ENCODE measurements at places on chromosomes 11 and 22.

GRCh38 chr11:95556342-95557163 lies 233.0 kb downstream of the FAM76B start:
- DNase-seq, result no peak

GRCh38 chr11:118226781-118227180 lies 2.0 kb upstream of the JAML start:
- DNase-seq, result no peak

- DNase-seq, result no peak
These were observed 95.3 kb upstream of the TBCEL start for GRCh38 chr11:120928627-120929026.

DNA sequence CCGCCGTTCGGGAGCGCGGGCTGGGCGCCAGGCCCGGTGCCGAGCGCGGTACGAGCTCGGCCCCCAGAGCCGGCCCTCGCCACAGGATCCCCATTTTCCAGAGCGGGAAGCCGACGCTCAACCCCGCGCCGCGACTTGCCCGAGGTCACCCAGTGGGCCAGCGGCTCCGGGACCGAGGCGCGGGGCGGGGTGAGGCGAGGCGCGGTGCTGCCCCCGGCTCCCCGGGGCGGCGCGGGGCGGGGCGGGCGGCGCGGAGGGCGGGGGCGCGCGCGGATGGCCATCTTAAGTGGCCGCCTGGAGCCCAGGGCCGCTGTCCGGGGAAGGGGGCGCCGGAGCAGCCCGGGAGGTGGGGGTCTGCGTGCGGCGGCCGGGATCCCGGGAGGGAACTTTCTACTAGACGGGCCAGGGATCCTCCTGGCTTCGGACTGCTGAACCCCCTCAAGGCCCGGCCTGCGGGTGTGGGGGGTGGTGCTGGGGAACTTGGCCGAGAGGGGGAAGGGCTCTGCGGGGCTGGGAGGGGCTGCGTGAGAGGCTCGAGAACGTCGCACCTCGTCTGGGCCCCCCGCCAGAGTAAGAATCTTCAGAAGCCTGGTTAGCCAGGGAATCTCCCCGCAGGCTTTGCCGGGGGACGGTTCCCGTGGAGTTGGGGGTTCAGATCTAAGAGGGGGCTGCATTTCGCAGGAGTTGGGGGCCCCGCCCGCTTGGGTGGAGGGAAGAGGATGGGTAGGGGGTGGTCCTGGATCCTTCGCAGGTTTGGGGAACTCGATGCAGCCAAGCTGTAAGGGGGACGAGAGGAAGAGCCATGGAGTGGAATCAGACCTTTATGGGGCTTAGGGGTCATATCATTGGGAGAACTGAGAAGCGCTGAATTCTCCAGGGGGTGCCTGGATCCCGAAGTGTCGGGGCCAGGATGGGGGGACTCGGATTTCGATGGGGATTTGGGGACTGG lies 678 bp upstream of the INPPL1 start:
- no peak for DNase-seq

DNA sequence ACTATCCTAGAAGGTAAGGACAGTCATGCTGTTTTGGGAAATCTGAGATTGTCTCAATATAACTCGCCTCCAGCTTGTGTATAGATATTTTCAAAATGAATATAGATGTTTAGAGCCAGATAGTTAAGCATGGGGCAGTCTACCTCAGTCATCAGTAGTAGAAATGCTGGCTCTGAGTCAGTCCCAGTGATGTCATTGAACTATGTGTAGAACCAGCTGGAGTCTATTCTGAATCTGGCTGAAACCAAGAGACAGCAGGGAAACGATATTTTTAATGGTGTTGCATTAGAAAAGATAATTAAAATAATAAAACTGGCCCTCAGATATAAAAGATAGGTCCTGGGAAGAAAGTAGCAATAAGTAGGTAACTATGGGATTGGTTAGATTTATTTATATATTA lies 25.9 kb downstream of the PIWIL4 start:
- DNase-seq, result no peak

DNA sequence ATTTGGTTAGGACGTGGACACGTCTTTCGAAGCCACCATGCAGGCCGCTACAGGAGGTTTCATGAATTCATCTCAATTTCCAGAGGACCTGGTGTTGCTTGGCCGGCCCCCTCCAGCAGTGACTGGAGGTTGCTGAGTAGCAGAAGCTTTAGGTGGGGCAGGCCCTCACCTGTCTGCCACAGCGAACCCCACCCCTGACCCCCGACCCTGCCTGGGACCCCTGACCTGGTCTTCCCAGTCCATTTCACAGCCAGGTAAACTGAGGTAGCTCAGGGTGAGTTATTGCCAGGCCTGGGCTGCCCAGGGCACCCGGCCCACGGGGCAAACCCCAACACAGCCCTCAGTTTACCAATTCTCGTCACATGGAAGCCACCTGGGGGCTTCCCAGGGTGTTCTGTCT lies 39.1 kb upstream of the SMIM38 start:
- DNase-seq, result no peak

DNA sequence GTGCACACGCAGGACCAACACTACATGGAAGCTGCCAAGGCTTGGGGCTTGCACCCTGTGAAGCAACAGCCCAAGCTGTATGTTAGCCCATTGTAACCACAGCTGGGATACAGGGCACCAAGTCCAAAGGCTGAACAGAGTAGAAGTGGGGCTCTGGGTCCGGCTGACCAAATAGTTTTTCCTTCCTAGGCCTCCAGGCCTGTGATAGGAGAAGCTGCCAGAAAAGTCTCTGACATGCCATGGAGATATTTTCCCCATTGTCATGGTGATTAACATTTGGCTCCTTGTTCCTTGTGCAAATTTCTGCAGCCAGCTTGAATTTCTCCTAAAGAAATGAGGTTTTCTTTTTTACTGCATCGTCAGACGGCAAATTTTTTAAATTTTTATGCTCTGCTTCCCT lies 941.2 kb downstream of the FAM181B start:
- DNase-seq, result no peak

GRCh38 chr22:44658311-44658953 lies 43.6 kb upstream of the PRR5 start:
- DNase-seq, result no peak

DNA sequence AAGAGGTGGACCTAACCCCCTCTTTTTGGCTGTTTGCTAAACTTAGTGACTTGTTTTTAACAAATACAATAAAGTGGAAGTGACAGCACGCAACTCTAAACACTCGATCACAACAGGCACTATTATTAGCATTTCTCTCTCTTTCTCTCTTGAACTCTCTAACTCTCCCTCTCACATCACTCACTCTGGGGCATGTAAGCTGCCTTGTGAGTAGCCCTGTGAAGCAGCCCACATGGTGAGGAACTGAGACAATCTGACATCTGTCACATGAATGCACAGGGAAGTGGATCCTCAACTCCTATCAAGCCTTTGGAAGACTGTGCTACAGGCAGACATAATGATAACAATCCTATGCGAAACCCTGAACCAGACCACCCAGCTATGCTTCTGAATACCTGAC lies 609.0 kb upstream of the CNTN5 start:
- no peak for DNase-seq

GRCh38 chr11:61994981-61995380 lies 27.5 kb upstream of the FTH1 start:
- DNase-seq, result no peak

DNA sequence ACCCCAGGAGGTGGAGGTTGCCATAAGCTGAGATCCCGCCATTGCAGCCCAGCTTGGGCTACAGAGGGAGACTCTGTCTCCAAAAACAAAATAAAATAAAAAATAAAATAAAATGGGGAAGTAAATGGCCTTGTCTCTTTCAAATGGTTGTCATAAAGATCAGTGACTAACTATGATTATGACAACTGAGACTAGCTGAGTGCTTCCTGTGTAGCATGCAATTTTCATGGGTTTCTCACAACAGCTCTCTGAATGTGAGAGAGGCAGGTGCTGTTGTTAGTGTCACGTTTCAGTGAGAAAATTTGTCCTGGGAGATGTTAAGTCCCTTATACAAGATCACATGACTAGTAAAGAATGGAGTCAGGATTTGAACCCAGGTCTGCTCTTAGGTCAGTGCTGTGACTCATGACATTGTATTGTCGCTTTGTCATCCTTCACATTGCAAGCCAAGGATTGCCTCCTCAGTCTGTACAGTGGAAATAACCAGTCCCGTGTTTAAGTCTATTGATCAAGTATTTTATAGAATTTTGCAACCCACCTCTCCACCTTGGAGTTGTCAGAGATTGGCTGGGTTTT lies 163.3 kb upstream of the CCDC90B start:
- no peak for DNase-seq

- no peak for DNase-seq
These were observed 856.6 kb downstream of the METTL15 start for GRCh38 chr11:28964811-28965210.

GRCh38 chr11:93089474-93090102 lies 108.2 kb downstream of the SLC36A4 start:
- no peak for DNase-seq

- DNase-seq, result no peak
These were observed 1038.5 kb downstream of the OPCML start for GRCh38 chr11:132493801-132494200.

GRCh38 chr11:123544631-123545375 lies 109.6 kb downstream of the SCN3B start:
- DNase-seq, result no peak

- DNase-seq, result no peak
These were observed 636.0 kb upstream of the ANO5 start for GRCh38 chr11:21556926-21557325.

- no peak for DNase-seq
These were observed 177.3 kb downstream of the DBX1 start for GRCh38 chr11:19982774-19983495.

All from cortex of kidney (tissue), 1 donor.